ENCODE measurements at places on chromosomes 16 and 17.

- DNase-seq, result no peak
These were observed 857 bp upstream of the STAT5A start for GRCh38 chr17:42287305-42287976.

GRCh38 chr17:12992676-12993075 lies 25.2 kb downstream of the ELAC2 start:
- no peak for DNase-seq

DNA sequence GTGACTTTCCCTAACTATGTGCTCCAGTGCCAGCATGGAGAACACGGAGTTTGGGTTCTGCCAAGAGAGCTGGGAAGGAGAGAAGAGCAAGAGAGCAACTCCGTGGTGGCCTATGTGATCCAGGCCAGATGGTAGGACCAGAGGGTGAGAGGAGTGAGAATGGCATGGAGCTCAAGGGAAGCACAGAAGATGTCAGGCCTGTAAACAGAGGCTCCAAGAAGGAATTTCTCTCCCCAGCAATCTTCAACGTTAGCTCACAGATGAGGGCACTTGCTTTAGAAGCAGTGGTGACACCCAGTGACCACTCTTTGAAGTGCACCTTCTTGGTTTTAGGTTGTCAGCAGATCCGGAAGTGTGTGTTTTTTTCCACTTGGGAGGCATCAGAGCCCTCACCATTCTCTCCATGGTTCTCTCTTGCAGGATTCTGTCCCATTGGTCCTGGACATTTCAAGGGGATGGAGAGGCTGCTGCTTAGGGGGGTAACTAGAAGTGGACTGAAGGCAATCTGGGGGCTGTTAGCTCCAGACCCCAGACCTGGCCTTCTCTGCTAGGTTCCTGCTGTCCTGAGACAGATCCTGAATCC lies 18.1 kb upstream of the TMEM98 start:
- peak; percentile 68 for DNase-seq

GRCh38 chr17:40191237-40192208 lies 14.3 kb downstream of the RAPGEFL1 start:
- DNase-seq, result peak; percentile 52

- DNase-seq, result peak; percentile 37
These were observed 52.5 kb downstream of the CNOT1 start for GRCh38 chr16:58577141-58577540.

DNA sequence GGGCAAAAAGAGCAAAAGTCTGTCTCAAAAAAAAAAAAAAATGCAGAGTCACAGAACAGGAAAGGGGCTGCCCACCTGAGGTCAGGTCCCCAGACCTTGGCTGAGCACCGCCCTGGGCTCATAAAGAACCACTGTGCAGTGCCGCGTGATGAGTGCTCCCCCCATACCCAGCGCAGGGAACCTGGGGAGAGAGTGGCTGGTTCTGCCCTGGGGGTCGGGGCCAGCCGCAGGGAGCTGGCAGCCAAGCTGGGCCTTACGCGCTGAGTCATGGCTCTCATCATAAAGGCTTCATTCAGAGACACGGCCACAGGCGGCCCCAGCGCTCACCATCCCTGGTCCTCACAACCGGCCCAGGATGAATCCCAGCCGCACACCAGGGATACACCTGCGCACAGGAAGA lies 80.7 kb downstream of the RAB11FIP4 start:
- DNase-seq, result no peak

DNA sequence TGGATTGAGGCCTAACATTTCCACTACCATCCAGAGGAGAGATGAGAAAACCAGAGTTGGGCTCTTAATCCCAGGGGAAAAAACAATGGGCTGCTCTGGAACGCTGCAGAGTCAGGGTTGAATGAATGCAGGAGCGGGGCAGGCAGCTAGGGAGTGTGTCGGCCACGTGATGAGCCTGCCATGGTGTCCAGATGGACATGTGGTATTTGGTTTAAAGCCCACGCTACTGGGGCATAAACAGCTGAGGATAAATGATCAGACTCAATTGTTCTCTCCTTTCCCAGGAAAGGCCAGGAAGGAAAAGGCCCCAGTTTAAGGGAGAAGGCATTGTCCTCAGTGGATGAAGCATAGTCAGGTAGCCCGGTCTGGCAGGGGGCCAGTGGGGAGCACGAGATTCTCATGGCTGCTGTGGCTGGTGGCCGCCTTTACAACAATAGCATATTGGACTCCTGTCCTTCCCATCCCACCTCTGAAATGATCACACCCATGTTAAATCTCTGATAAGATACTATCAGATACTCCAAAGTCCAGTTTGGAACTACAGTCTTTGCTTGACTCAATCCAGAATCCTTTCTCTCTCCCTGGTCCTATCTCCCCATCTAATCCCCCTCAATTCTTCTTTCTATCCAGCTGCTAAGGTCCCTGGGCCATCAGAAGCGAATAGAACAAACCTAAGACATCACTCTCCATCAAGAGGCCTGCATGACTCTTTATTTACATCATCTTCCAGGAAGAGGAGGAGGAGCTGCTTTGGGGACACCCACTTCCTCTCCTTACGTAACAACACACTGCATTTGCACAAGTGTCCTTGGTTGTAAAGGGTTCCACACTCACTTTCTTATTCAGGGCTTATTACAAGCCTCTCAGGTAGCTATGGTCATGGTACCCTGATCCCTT lies 20.4 kb downstream of the CA4 start:
- DNase-seq, result peak; percentile 49

Data from NCI-H524 (cell line).